Stimulated activated CD8-positive, alpha-beta memory T cell treated with anti-CD3 and anti-CD28 coated beads, Interleukin-2, amount 100 ng/mL, for 1 hour (primary cell): ENCODE measurements at places on chromosomes 11 and 22.

DNA sequence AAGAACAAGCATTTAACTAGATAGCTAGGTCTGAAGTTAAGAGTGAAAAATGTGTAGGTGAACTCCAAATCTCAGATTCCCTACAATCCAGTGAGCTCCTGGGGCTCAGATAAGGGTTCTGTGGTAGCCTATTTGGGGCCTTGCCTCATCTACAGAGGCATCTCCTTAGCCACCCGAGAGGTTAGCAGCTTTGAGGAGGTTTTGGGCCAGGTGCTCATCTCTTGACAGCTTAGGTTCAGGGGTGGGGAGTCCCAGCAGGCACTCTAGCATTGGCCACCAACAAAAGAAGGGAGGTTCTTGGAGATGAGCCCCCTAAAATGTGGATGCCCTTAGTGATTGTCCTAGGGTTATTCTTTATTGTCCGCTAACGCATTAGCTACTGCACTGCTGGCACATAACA lies 184.4 kb upstream of the B3GAT1 start:
- no peak for DNase-seq

DNA sequence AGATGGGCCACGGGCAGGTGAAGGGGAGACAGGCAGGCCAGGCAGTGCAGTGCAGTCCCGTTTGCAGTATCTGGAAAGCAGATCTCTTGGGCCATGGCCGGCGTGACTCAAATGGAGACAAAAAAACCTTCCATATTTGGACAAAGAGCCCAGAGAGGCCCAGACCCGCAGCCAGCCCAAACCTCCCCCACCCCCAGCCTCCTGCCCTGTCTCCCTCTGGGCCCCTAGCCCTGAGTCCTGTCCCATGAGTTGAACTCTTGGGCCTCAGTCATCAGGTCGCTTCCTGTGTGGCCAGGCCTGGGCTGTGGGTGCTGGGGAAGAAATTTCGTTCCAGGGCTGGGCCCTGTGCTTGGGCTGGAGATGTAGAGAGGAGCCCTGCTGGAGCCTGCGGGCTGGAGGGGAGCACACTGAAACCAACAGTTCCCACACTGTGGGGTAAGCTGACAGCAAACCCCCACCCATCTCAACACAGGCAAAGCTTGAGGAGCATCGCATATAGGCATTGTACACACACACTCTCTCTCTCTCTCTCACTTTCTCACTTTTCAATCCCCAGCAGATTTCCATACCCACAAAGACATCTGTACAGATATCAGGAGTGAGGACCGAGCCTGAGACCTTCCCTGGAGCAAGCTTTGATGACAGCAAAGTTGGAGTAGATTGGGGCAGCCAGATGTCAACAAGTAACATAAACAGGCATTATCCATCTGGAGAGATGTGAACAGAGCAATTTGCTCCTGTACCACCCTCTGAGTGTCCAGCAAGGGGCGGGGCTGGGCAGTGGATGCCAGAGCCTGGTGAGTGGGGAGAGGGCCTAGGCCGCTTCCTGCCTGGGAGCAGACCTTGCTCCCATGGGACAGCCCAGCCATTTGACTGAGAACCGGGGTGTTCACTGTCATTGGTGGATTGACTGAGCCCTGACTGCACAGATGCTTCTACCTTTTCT lies 17.2 kb downstream of the ARHGEF17 start:
- no peak for DNase-seq

DNA sequence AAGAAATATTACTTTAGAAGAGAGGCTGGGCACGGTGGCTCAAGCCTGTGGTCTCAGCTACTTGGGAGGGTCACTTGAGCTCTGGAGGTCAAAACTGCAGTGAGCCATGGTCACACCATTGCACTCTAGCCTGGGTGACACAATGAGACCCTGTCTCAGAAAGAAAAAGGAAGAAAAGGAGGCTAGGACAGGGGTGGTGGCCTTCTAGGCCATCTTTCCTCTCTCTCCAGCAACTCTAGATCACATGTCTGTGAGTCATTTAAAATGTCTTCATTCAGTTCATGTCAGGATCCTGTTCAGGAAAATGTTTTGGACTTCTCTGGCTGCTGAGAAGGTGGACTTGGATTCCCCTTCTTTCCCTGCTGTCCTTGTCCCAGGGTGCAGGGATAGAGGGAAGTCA lies 53.3 kb downstream of the PPFIA1 start:
- DNase-seq: no peak

GRCh38 chr22:20618488-20618887 lies 111.1 kb downstream of the MED15 start:
- DNase-seq: no peak

GRCh38 chr11:33928564-33928963 lies 36.7 kb upstream of the LMO2 start:
- no peak for DNase-seq

DNA sequence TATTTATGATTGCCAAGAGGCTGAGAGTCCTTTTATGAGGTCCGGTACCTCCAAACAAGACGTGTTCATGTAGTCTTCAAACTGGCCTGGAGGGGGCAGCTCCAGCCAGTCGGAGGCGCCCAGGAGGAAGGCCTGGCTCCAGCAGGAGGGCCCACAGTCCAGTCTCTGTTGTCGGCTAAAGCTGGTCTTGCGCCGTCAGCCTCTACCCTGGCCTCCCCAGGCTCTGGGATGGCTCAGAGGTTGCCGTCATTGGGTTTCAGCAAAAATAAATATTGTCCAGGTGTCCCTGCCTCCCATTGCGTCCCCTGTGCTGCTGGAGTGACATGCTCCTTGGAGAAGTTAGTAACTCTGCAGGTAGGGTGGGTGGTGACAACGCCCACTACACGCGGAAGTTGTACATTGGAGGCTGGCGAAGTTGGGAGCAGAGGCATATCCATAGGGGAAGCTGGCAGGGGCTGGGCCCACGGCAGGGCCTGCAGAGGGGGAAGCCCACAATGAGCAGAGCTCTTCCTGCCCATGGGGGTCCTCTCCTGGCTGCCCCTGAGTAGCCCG lies 1.0 kb upstream of the SLC25A1 start:
- DNase-seq: no peak

DNA sequence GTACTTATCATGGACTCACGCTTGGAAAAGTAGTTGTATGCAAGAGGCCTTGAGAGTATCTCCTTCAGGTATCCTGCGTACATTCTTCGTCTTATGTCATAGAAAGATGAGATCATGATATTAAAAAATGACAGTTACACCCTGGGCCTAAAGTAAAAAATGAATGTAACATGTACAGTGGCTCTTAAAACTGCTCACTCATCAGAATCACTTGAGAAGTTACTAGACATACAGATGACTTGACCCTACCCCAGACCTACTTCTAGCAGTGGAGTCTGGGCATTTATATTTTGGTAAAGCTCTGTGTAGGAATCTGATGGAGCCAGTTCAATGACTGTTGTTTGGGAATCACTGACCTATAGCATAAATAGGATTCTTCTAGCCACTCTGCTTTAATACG lies 54.5 kb downstream of the PPME1 start:
- DNase-seq: no peak

DNA sequence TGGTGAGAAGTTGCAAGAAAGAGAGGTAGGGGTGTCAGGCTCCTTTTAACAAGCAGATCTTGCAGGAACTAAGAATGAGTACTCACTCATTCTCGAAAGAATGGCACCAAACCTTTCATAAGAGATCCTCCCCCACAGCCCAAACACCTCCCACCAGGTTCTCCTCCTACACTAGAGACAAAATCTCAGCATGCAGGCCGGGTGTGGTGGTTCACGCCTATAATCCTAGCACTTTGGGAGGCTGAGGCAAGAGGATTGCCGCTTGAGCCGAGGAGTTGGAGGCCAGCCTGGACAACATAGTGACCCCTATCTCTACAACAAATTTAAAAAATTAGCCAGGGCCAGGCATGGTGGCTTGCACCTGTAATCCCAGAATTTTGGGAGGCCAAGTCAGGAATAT lies 11.1 kb downstream of the GRAMD1B start:
- DNase-seq: no peak

DNA sequence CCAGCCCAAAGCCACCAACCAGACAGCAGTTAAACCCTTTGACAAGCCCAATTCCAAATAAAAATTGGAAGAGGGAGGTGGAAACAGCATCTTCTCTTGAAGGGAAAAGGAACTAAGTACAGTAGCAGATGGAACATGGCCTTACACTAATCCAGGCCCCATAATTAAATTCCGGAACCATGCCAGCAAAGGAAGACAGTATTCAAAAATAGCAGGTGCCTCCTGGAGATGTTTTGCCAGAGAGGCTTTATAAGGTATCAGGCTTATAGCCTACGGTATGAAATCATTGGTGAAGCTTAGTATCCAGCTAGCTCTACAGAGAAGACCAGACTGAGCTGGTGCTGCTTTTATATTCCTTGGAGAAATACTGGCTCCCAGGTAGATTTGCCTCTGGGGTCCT lies 344.1 kb upstream of the API5 start:
- no peak for DNase-seq

DNA sequence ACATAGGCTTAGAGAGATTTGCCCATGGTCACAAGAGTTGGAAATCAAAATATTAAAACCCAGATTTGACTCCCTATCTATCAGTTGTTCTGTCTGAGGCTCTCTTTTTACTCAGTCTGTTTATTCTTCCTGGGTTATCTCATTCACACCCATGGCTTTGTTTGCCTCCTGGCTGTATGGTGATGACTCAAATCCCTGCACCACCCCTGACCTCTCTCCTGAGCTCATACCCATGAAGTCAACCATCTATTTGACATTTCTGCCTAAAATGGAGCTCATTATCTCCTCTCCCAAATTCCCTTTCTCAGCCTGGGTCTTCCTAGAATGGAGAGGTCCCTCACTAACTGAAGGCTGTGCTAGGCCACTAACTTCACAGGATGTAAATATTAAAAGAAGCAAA lies 27.8 kb upstream of the CCDC134 start:
- DNase-seq: no peak

DNA sequence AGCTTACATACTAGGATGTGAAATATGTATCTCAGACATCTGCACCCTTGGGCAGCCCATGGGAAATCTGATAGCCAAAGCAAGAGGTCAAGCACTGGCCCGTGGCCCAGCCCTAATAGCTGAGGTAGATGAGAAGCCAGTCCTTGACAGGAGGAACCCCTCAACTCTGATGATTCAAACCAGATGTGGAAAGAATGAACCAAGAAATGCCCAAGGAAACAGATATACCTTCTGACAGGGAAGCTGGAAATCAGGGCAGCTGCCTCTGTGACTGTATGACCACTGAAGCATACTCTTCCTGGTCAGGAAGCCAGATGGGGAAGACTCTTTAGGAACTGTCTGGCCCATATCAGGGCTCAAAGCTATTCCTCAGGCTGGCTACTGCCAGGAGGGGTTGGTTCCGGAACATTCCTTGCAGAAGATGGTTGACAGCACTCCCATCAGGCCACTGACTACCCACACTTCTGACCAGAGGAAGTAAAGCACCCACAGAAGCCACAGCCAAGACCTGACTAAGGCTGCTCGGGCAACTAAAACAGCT lies 124.2 kb downstream of the SWAP70 start:
- no peak for DNase-seq

DNA sequence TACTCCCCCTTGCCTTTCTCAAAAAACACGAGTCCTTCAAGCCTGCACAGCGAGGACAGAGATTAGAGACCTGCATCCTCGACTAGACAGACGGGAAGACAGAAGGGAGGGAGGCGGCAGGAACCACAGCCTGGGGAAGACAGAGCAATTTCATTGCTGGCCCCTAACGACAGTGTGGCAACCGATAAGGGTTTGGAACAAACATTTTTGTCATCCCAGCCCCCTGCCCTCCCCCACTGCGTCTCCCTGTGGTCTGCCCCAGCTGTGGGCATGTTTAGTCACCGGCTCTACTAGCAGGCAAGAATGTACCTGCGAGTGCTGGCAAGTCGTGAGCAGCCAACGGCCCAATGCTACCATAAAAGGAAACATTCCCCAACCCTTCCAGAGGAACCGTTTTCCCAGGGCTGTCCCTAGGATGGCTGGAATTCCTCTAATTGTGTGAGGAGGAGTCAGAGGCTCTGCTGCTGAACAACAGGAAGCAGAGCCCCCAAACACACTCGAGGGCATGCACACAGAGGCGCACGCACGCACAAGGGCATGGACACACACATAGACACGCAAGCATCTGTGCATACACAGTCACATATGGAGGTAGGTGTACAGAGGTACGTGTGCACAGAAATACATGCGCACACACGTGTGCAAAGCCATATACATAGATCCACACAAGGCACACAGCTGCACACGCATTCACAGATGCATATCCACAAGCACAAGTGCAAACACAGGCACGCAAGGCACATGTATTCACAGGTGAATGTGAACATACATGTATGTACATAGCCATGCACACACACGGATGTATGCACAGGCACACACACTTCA lies 58.3 kb downstream of the MYH9 start:
- DNase-seq: peak; percentile 85

DNA sequence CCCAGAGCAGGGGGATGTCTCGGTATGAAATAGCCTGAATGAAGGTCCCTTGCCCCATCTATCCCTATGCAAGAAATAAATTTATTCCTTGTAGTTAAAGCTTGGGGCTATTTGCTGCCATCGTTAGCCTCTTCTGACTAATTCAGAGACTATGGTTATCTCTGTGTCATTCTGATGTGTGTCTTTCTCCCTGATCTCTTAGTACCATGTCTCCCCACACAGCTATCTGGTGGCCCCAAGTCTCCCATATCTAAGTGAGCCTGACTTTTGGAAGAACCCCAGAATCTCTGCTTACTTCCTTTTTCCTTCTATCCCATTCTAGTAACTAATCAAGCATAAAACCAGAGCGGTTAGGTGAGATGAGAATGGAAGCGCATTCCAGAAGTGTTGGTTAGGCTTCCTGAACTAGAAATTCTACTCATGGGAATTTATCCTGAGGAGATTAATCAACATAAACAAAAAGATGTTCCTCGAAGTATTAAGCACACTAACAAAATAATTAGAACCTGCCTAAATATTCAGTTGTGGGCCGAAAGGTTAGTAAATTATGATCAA lies 71.4 kb upstream of the BMAL1 start:
- no peak for DNase-seq

DNA sequence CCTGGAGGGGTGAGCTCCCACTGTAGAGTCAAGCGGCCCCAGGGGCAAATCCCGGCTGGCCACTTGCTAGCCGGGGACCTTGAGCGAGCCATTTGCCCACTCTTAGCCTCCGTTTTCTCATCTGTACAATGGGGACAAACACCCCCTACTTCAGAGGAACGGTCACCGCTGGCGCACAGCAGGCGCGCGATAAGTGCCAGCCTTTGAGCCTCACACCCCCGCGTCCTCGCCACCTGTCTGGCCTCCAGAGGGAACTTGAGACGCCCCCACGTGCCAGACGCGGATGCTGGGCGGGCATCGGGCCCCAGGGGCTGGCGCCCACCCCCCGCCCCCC lies 72.6 kb upstream of the TCF20 start:
- no peak for DNase-seq
